GM12891 (cell line): ENCODE measurements at places on chromosomes 2 and 18.

DNA sequence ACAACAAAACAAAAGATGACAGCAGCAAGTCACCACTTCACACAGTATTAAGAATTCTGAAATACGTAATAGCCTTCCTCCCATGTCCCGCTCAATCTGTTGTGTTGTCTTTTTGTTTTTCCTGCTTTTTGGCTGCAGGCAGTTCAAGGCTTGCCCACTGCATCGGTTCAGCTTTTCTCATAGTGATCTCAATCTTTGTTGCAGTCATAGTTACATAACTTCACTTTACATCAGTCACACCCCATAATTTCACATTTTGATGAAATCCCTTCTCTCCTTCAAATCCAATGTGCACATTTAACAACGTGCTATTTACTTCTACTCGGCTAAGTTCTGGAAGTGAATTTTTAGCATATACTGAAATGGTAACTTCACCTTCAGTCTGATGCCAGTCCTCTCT, 33.8 kb upstream of the HAAO start:
- no peak for DNase-seq

- no peak for DNase-seq
Observed at GRCh38 chr18:45197526-45197970, 417.7 kb upstream of the SLC14A2 start.

DNA sequence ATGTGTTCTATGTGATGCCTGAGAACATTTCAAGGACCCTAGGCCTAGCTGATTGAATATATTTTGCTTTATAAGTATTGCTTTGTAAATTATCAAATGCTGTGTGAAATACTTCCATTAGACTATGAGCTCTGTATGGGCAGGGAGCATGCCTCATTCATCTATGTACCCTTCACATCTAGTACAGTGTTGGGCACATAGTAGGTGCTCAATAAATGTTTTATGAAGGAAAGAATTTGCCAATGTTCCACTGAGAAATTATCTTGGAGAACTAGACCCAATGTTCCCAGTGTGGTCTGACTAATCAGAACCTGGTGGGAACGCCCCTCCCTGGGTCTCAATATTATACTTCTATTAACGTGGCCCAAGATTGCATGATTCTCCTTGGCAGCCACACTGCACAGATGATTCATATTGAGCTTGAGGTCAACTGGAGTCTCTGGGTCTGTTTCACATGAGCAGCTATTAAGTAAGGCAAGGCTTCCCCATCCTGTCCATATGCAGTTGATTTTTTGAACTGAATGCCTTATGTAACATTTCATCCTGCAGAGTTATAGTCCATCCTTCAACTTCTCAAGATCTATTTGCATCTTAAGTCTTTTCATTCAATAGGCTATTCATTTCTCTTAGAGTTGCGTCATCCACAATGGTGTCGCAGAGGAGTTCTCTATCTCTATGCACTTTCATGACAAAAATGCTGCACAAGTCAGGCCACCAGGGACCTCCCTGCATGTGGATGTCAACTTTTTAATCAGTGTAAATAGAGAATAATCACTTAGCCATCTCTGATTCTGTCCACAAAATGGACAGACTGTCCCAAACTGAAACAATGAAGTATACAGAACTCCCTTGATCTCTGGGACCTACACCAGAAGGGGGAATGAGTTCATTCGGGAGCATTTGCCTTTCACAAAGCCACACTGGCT, 257.6 kb downstream of the CYP26B1 start:
- DNase-seq, result no peak

DNA sequence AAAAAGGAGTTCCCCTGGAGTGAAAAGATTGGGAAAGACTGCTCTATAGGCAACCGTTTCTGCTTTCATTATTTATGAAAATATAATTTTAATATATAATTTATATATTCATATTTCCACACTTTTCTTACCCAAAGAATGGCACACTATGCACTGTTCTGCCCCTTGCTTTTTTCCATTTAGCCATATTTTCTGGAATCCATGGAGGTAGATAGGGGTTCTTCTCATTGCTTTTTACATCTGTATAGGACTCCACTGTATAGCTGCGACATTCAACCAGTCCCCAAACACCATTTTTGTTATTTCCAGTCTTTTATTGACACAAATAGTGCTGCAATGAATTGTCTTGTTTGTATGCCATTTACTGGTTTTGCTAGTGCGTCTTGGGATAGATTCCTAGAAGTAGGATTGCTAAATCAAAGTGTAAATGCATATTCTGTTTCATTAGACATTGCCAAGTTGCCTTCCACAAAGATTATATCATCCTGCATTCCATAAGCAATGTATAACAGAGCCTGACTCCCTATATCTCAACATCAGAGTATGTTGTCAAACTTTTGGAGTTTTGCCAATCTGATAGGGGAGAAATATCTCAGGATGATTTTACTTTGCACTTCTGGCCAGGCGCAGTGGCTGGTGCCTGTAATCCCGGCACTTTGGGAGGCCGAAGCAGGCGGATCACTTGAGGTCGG, 26.6 kb upstream of the TCF7L1 start:
- no peak for DNase-seq

GRCh38 chr2:25309402-25309801, 32.3 kb downstream of the DNMT3A start:
- no peak for DNase-seq

- DNase-seq, result no peak
Observed at GRCh38 chr2:73494031-73494430, 108.4 kb downstream of the ALMS1 start.

DNA sequence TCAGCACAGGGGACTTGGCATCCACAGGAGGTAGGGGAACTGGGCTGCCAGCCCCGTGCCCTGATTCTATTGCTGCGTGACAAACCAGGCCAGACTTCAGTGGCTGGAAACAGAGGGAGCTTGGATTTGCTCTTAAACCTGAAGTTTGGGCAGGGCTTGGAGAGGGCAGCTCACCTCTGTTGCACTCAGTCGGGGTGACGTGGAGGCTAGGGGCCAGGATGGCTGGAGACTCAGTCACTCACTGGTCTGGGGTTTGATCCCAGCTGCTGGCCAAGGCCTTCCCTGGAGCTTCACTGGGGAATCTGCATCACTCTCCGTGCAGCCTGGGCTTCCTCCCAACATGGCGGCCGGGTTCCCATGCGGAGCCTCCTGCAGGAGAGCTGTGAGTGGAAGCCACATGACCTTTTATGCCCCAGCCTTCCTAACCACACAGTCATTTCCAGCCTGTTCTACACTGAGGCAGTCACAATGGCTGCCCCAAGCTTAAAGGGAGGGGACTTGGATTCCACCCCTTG, 175.2 kb upstream of the HDAC4 start:
- no peak for DNase-seq

DNA sequence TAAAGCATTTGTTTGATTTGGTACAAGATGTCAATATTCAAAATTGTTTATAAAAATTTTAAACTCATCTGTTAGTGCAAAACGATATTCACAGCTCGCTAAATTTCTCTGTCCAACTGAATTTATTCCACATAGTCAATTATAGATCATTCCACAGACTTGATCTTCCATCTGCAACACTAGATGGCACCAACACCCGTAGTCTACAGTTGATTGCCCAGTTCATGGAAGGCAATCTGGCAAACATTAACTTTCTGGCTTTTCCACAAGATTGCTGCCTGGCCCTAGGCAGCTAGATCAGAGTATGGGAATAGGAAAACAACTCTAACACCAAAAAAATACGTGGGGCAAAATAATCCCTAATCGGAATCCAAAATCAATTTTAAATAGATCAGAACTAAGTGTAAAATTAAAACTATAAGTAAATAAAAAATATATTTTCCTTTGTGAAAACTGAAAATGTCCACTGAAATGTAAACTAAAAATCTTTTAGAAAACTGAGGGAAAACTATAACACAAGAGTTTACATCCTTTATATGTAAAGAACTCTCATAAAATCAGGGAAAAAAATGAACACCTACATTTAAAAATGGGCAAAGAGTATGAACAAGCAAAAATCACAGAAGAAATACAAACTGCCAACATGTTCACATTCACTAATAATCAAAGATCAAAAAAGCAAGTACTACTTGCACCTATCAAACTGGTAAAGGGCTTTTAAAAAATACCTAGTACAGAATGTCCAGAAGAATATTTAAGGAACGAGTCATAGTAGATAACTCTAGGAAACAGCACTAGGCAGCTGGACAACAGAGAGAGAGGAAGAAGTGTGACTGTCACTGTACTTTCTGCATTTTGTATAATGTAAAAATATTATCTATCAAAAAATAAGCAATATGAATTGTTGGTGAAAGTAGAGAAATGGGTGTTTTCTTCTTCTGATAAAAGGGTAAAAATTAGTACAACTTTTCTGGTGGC, 35.0 kb downstream of the RTN4 start:
- DNase-seq, result no peak

DNA sequence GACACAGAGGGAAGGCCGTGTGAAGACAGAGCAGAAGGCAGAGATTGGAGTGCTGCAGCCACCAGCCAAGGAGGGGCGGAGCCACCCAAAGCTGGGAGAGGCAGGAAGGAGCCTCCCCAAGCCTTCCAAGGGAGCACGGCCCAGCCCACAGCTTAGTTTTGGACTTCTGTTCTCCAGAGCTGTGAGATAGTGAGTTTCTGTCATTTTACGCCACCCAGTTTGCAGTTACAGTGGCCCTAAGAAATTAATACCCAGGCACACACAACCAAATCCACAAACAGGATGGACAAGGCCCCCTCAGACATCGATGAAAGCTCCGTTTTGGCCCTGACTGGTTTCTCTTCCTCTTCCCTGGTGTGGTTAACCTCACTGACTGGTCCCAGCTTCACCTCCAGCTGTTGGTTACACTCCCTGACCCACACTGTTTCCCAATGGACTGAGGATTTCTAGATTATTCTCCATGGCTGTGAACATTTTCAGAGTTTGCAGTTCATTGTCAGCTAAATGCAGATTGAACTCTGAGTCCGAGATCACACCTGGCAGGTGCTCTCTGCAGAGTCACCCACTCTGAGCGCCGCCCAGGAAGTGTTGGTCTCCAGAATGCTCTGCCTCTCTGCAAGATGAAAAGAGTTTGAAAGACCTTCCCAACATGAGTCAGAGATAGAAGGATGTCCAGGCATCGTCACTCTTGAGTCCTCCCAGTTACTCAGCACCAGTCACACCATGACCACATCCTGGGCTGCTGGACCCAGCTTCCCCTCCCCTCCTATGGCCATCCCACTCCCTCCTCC, 100.2 kb downstream of the TWIST2 start:
- DNase-seq, result no peak

DNA sequence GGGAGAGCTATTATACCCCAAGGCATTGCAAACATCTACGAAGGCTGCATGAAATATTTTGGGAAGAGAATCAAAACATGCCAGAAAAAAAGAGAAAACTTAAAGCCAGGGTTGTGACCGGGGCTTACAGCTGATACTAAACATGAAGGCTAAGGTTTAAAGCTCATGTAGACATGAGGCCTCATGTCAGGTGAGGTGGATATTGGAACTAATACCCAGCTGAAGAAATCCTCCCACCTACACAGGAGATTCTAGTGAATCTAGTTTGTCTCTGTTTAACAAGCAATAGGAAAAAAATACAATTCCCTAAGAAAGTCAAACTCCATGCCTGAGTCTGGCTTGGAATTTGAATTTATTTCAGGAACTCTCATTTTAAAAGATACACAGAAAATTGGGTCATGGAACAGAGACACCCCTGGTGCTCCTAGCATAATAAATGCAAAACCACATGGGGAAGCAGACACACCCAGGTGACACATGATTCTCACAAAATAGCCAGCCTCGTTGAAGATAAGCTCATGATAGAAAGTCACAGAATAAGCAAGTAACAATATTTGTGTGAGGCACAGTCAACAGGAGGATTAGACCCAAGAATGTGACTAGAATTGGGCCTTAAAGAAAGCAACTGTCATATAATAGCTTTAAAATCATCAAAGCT, 42.2 kb downstream of the UPP2 start:
- no peak for DNase-seq

DNA sequence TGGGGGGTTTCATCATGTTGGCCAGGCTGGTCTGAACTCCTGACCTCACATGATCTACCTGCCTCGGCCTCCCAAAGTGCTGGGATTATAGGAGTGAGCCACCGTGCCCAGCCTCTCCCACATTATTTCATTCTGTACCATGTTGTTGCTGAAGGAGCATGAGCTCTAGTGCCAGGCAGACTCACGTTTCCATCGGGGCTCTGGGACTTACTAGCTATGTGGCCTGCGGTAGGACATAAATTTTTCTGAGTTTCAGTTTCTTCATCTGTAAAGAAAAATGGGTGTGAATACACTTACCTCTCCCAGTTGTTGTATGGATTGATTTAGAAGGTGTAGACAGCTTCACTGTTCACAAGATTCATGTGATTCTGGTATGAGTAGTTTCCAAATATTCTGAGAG, 30.8 kb upstream of the CCL20 start:
- no peak for DNase-seq

DNA sequence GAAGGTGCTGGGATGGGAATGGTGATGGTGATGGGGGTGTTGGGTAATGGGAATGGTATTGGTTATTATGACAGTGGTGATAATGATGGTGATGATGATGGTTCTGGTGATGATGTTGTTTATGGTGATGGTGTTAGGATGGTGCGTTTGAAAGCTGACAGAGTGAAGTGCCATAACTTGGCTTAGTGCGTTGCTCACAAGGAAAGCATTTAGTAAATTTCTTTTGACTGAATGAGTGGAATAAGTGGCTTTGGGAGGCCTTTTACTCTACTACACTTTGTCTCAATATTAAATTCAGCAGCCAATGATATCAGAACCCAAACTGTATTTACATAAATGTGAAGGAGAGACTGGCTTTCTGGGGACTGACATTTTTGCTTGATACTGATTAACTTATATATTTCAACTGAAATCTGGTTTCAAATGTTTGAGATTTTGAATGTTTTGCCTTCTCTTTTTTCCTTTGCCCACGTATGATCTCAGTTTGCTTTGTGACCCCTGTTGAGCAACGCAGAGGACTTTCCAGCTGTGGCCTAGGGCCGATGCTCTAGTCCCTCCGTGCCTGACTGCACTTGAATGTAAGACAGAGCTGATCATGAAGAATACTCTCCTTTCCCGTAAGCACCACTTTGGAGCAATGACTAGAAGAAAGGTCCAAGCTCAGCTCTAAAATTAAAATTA, 128.5 kb upstream of the SH3BP4 start:
- no peak for DNase-seq

- no peak for DNase-seq
Observed at GRCh38 chr2:128734521-128735295, 416.0 kb upstream of the HS6ST1 start.

DNA sequence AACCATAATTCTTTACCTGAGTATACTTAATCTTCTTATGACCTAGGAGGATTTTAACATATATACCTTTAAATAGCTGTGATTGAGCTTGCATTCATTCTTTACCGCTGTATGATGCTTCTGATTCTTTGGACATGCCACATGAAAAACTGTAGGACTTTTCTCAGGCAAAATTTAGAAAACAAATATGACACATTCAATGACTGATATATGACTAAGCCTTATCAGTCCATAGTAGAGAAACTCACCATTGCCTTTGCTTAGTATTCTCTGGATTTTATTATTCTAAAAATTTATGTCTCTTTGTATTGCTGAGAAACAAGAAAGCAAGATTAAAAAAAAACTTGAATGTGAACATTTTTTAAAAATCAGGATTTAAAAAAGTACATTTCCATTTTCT, 3.7 kb downstream of the FAM171B start:
- no peak for DNase-seq

GRCh38 chr2:204064119-204064518, 127.6 kb downstream of the ICOS start:
- DNase-seq, result no peak
